ENCODE measurements at places on chromosomes 2 and 18. TPM values are rescaled to one million over a fixed set of nuclear protein-coding genes. Genes with fewer than 3 reads are reported as not detected.

- peaks cover 10% of the 10 kb centered on the region for H3K4me1 ChIP-seq
- no peak overlapping the region for H3K27ac ChIP-seq
- H3K36me3 ChIP-seq = peaks cover 9% of the 10 kb centered on the region
Measured at GRCh38 chr2:96839293-96839874, 4.4 kb downstream of the ANKRD23 start.

- DNase-seq = no peak
- H3K36me3 ChIP-seq = peaks cover 3% of the 10 kb centered on the region
- H3K27me3 ChIP-seq = no peaks in the 10 kb centered on the region
- peaks cover 49% of the 10 kb centered on the region for H3K4me1 ChIP-seq
- no peak overlapping the region for H3K27ac ChIP-seq
- H3K4me3 ChIP-seq = no peak overlapping the region
Measured at GRCh38 chr2:85265304-85265703, 62.5 kb downstream of the TGOLN2 start.

- H3K36me3 ChIP-seq = no peaks in the 10 kb centered on the region
- H3K27me3 ChIP-seq = no peaks in the 10 kb centered on the region
- no peak overlapping the region for H3K27ac ChIP-seq
- peaks cover 33% of the 10 kb centered on the region for H3K4me1 ChIP-seq
- H3K4me3 ChIP-seq = no peak overlapping the region
Measured at GRCh38 chr2:162030363-162031190, 43.4 kb downstream of the DPP4 start.

DNA sequence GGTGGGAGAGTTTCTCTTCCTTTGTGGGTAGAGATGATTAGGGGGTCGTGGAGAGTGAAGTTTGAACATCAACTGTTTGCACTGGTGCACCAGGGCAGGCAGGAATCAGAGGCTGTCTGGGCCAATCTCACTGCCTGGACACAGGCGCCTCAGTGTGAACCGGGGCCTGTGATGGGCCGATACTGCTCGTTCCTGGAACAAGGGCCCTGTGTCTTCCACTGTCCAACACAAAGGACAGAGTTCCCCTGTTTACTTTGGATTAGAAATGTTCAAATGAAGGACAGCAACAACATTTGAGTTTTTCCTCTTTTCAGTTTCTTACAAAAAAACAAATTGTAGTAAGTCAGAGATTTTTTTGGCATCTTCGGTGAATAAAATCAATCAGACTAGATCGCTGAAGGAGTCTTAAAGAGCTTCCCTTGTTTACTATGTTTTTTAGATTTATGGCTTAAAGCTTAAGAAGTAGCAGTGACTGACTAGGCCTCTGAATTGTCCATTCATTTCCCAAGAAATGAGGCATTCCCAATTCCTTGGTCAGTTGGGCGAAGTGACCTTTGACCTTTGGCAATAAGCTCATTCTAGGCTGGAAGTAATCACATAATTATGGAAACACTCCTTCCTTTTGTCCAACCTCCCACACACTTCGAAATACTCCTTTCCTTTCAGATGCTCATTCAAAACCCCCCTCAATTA is 11.6 kb upstream of the TGFA start:
- H3K27ac ChIP-seq = peak overlapping the region; percentile 97
- peaks cover 52% of the 10 kb centered on the region for H3K4me1 ChIP-seq
- DNase-seq = peak; percentile 48
- peak overlapping the region; percentile 39 for H3K4me3 ChIP-seq

- H3K27me3 ChIP-seq = no peaks in the 10 kb centered on the region
- no peak for DNase-seq
- no peak overlapping the region for H3K27ac ChIP-seq
- no peaks in the 10 kb centered on the region for H3K4me1 ChIP-seq
Measured at GRCh38 chr2:134193006-134193405, 60.9 kb upstream of the MGAT5 start.

GRCh38 chr2:11602563-11603204 is 67.3 kb downstream of the NTSR2 start:
- H3K36me3 ChIP-seq = peaks cover 19% of the 10 kb centered on the region
- DNase-seq = no peak
- H3K27ac ChIP-seq = no peak overlapping the region
- H3K27me3 ChIP-seq = no peaks in the 10 kb centered on the region
- no peaks in the 10 kb centered on the region for H3K4me1 ChIP-seq

- H3K4me1 ChIP-seq = peaks cover 38% of the 10 kb centered on the region
- no peaks in the 10 kb centered on the region for H3K27me3 ChIP-seq
- H3K27ac ChIP-seq = no peak overlapping the region
- no peaks in the 10 kb centered on the region for H3K36me3 ChIP-seq
- no peak overlapping the region for H3K4me3 ChIP-seq
- no peak for DNase-seq
Measured at GRCh38 chr18:10351219-10351818, 103.1 kb upstream of the APCDD1 start.

DNA sequence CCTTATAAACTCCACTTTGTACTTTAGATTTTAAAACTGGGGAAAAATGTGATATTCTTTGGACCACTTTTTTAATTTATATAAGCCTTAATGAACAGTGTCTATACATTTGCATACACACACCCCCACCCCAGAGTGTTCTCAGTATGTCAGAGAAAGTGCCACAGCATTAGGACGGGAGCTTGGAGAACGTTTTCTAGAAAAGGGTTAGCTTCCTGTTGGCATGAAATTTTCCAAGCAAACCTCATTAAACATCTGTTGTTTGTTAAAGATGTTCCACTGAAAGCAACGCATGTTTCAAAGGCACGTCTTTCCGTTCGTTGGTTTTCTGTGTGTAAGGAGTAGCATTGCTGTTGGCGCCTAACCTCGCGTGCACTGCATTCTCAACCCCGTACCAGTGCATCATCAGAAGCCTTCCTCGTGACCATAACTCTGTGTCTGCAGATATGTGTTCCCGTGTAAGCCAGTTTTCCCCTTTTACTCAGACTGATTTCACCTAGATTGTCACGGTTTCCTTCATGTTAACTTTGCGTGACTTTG is 228.5 kb downstream of the ALPK2 start:
- H3K27me3 ChIP-seq = no peaks in the 10 kb centered on the region
- H3K4me3 ChIP-seq = no peak overlapping the region
- H3K27ac ChIP-seq = peak overlapping the region; percentile 94
- no peak for DNase-seq

DNA sequence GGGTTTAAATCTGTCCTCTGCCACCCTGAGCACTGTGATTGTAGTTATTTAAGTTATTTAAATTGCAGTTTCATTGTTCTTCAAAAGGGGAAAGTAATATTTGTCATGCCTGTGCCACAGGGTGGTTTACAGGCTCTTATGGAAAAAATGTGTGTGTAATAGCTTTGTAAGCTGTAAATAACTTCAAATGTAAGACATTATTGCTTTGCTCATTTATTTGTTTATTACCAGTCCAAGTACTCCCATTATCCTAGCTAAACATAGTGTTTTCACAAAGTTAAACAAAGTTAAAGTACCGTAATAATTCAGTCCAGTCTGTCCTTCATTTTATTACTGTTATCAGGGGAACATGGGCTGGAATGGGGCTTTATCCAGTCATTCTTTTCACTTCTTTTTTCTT is 43.4 kb upstream of the IGFBP2 start:
- no peak for DNase-seq
- H3K27me3 ChIP-seq = no peaks in the 10 kb centered on the region
- no peaks in the 10 kb centered on the region for H3K36me3 ChIP-seq
- H3K4me3 ChIP-seq = no peak overlapping the region
- H3K4me1 ChIP-seq = peaks cover 24% of the 10 kb centered on the region
- H3K27ac ChIP-seq = no peak overlapping the region

GRCh38 chr2:118123561-118124232 is 35.4 kb downstream of the INSIG2 start:
- H3K4me1 ChIP-seq = no peaks in the 10 kb centered on the region
- H3K36me3 ChIP-seq = no peaks in the 10 kb centered on the region
- H3K4me3 ChIP-seq = no peak overlapping the region
- DNase-seq = no peak
- H3K27ac ChIP-seq = no peak overlapping the region
- no peaks in the 10 kb centered on the region for H3K27me3 ChIP-seq

DNA sequence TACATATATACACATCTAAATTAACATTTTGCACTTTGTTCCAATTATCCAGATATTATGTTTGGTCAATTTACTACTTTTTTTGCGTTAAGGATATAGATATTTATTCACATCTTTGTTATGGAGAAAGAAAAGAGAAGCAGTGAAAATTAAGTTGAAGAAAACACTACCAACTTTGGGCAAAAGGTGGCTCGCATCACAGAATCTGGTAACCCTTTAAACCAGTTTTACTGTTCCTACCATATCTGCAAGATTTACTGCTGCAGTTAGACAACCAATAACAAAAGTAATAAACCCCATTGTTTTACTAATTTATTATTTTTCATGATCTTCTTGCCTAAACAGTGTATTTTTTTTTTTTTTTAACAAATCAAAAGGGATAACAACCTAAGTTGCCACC is 53.6 kb downstream of the SMAD2 start:
- H3K27ac ChIP-seq = no peak overlapping the region
- no peaks in the 10 kb centered on the region for H3K27me3 ChIP-seq
- no peak overlapping the region for H3K4me3 ChIP-seq
- H3K4me1 ChIP-seq = peaks cover 17% of the 10 kb centered on the region

DNA sequence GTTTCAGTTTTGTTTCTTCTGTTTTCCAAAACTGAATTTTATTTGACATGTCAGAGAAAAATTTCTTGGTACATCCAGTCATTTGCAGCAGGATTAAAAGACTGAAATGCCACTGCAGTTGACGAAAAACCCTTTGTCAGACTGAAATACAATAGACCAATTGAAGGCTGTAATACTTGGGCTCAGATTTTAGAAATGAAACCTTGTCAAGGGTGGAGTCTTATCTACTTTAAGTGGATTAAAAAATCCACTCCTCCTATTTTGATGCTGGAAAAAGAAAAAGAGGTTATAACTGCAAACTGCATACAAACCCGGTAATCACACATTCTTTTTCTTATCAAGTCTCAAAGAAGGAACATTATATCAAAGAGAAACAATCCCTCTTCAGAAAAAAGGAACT is 80.2 kb upstream of the NEUROD1 start:
- H3K4me1 ChIP-seq = peaks cover 62% of the 10 kb centered on the region
- peak overlapping the region; percentile 93 for H3K27ac ChIP-seq
- H3K27me3 ChIP-seq = no peaks in the 10 kb centered on the region

- H3K4me1 ChIP-seq = no peaks in the 10 kb centered on the region
- H3K27ac ChIP-seq = no peak overlapping the region
- H3K4me3 ChIP-seq = no peak overlapping the region
- no peaks in the 10 kb centered on the region for H3K27me3 ChIP-seq
Measured at GRCh38 chr2:229392196-229392595, 121.1 kb upstream of the PID1 start.

DNA sequence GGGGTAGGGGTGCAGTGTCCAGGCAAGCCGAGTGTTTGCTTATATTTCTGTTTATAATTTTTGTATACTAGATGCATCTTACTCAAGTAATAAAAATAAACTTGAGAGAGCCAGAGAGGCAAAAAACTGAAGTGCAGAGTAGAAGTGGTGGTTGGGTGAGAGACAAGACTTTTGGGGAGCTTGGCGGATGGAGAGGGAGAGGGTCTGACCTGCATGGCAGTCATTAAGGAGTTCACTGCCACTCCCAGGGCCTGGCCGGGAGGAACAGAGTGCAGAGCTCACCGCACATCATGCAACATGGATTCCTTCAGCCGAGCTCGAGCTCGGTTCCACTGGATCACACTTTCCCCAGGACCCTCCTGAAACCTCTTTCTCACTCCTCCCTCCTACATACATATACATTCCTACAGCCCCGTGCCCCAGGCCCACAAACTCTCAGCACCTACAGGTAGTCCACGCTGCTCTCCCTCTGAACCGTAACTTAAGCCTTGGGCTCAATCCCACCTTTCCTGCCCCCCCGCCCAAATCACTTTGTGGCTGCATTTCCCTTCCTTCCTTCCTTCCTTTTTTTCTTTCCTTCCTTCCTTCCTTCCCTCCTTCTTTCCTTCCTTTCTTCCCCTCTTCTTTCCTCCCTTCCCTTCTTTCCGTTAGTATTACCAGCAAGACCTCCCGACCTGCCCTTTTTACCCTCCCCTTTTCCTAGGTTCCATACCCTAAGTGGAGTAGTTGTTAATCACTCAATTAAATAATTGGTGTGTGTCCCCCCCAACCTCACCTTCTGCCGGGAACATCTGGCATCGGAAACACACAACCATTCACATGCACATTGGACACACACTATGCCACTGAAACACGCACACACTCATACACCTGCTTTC is 37.1 kb upstream of the ATP6V1B1 start:
- H3K27me3 ChIP-seq = peaks cover 98% of the 10 kb centered on the region
- H3K36me3 ChIP-seq = peaks cover 2% of the 10 kb centered on the region
- peaks cover 34% of the 10 kb centered on the region for H3K4me1 ChIP-seq
- peak overlapping the region; percentile 93 for H3K4me3 ChIP-seq
- DNase-seq = no peak

DNA sequence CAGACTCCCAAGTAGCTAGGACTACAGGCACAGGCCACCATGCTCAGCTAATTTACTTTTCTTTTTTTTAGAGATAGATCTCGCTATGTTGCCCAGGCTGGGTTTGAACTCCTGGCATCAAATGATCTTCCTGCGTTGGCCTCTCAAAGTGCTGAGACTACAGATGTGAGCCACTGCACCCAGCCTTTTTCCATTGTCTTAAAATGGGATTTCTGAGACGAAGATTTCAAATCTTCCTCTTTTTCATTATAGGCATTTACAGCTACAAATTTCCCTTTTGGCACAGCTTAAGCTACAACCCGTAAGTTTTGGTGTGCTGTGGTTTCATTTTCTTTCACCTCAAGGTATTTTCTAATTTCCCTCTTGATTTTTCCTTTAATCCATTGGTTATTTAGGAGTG is 8.6 kb downstream of the GNLY start:
- H3K27ac ChIP-seq = no peak overlapping the region
- H3K4me3 ChIP-seq = no peak overlapping the region
- H3K36me3 ChIP-seq = no peaks in the 10 kb centered on the region
- DNase-seq = no peak

GRCh38 chr2:67883316-67884087 is 179.3 kb downstream of the C1D start:
- H3K4me1 ChIP-seq = no peaks in the 10 kb centered on the region
- no peak for DNase-seq
- peaks cover 2% of the 10 kb centered on the region for H3K27me3 ChIP-seq
- no peaks in the 10 kb centered on the region for H3K36me3 ChIP-seq

- no peak overlapping the region for H3K4me3 ChIP-seq
- no peaks in the 10 kb centered on the region for H3K4me1 ChIP-seq
- H3K27ac ChIP-seq = no peak overlapping the region
Measured at GRCh38 chr2:180394305-180394704, 387.2 kb upstream of the CWC22 start.

- H3K36me3 ChIP-seq = no peaks in the 10 kb centered on the region
- H3K27me3 ChIP-seq = no peaks in the 10 kb centered on the region
- no peak overlapping the region for H3K27ac ChIP-seq
- peaks cover 28% of the 10 kb centered on the region for H3K4me1 ChIP-seq
- no peak for DNase-seq
- no peak overlapping the region for H3K4me3 ChIP-seq
Measured at GRCh38 chr2:217740756-217741155, 262.0 kb downstream of the TNS1 start.

Gene ZEB2
- 200 TPM for total RNA-seq

Gene CCL20
- total RNA-seq = not detected

Gene TCF4
- 82.5 TPM for total RNA-seq

Gene BOLL
- not detected for total RNA-seq

Gene COL4A3
- total RNA-seq = not detected

Gene UGT1A5
- total RNA-seq = not detected

Gene DNAH7
- 1.5 TPM for total RNA-seq

Data from neural crest cell (in vitro differentiated cells).